ENCODE measurements at places on chromosomes 5 and 9. TPM values are rescaled to one million over a fixed set of nuclear protein-coding genes. Genes with fewer than 3 reads are reported as not detected.

The NMUR2 gene
- total RNA-seq, result not detected

DNA sequence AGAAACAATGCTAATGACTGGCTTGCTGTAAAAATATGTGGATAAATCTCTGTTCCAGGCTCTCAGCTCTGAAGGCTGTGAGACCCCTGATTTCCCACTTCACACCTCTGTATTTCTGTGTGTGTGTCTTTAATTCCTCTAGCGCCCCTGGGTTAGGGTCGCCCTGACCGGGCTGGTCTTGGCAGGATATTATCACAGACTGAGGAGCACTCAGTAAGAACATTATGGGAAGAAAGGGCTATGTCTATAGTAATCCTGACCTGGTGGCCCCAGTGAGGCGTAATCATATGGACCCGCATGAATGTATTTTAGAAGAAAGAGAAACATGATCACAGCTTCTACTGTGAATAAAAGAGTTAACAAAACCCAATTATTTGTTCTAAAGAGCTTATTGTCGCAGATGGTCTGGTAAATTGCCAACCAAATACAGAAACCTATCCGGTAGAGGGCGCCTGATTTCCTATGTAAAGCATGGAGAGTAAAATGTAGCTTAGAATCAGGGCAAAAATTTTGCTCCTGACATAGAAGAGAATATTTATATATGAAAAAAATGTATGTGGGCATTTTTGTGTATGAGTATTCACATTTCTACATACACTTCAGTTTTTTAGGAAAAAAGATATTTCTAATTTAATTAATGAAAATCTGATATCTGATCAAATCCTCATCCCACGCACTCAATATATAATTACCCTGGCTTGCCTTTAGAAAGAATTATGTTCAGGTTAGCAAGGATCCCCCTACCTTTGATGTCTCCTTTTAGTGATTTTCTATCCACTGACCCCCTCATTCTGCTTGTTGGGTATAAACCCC lies 5.8 kb upstream of the IFNA1 start:
- no peaks in the 10 kb centered on the region for H3K36me3 ChIP-seq
- H3K4me1 ChIP-seq, result no peaks in the 10 kb centered on the region
- no peak overlapping the region for H3K4me3 ChIP-seq
- DNase-seq, result no peak
- H3K27me3 ChIP-seq, result peaks cover 2% of the 10 kb centered on the region
- H3K27ac ChIP-seq, result no peak overlapping the region

DNA sequence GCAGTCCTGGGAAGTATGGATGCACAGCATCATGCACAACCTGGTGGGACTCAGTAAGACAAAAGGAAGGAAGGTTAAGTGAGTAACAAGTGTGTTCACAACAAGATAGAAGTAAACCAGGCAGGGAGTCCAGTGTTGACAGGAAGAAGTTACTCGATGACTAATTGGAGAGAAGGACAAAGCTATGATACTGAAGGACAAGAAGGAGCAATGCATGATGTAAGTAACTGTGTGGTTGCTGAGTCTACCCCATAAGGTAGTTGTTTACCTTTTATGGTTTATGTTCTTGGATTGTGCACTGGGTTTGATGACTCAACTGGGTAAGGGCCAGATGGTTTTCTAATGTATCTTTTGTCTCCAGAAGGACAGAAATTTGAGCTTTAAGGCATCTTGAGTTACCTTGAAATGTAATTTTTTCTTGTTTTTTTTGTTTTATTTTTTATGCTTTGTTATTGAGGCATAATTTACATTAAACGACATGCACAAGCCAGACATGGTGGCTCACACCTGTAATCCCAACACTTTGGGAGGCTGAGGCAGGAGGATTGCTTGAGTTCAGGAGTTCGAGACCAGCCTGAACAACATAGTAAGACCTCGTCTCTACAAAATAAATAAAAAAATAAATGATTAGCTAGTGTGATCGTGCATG lies 89.2 kb upstream of the CAST start:
- no peak overlapping the region for H3K4me3 ChIP-seq
- no peaks in the 10 kb centered on the region for H3K36me3 ChIP-seq
- DNase-seq, result no peak
- H3K4me1 ChIP-seq, result no peaks in the 10 kb centered on the region
- H3K27ac ChIP-seq, result no peak overlapping the region

DNA sequence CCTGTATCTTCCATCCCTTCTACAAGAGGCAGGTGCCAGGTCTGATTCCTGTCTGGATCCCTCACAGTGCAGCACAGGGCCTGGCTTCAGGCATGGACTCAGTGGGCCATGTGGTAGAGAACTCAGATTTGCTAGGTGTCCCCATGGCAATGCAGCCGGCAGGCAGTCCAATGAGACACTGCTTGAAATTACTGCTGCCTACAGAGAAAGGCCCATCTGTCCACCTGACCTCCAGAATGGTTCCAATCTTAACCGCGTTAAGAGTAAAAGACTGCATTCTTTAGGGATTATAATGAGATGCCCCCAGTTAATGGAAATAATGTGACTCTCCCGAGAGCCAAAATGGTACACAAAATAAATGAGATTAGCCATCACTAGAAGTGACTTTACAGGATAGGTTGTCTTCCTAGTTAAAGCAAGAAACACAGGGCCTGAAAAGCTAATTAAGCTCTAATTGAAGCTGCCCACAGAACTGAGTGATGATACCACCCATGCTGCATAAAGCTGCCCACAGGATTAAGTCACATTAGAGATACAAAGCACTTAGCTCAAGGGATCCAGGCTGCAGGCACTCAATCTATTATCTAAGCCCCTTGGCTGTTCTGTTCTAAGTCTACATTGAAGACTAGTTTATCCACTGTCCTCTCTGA lies 11.4 kb downstream of the FAM193B start:
- H3K4me1 ChIP-seq, result peaks cover 6% of the 10 kb centered on the region
- no peak for DNase-seq
- no peak overlapping the region for H3K27ac ChIP-seq
- no peaks in the 10 kb centered on the region for H3K36me3 ChIP-seq

GRCh38 chr5:45271626-45272025 lies 424.6 kb downstream of the HCN1 start:
- no peak for DNase-seq
- H3K36me3 ChIP-seq, result no peaks in the 10 kb centered on the region
- H3K4me3 ChIP-seq, result no peak overlapping the region

DNA sequence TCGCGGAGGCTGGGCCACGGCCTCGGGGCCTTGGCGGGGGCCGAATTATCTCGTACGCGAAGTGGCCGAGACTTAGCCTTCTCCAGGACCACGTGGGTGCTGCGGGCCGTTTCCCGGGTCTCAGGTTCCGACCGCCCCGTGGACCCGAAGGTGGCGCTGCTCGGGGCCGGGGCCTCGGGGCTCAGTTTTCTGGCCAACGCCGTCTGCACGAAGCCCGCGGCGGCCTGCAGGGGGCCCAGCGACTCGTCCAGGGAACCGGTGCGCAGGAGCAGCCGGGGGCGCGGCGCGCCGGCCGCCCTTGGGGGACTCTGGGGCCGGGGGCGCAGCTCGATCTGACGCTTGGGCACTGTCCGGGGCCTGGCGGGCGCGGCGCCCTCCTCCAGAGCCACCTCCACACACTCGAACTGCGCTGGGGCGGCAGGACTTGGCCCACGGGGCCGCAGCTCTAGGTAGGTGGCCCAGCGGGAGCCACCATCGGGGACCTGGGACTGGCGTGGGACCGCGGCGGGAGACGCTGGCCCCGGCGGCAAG lies 716 bp downstream of the PROB1 start:
- no peaks in the 10 kb centered on the region for H3K36me3 ChIP-seq
- H3K4me3 ChIP-seq, result peak overlapping the region; percentile 15
- peaks cover 9% of the 10 kb centered on the region for H3K27me3 ChIP-seq
- peaks cover 7% of the 10 kb centered on the region for H3K4me1 ChIP-seq
- peak; percentile 62 for DNase-seq
- H3K27ac ChIP-seq, result peak overlapping the region; percentile 68

DNA sequence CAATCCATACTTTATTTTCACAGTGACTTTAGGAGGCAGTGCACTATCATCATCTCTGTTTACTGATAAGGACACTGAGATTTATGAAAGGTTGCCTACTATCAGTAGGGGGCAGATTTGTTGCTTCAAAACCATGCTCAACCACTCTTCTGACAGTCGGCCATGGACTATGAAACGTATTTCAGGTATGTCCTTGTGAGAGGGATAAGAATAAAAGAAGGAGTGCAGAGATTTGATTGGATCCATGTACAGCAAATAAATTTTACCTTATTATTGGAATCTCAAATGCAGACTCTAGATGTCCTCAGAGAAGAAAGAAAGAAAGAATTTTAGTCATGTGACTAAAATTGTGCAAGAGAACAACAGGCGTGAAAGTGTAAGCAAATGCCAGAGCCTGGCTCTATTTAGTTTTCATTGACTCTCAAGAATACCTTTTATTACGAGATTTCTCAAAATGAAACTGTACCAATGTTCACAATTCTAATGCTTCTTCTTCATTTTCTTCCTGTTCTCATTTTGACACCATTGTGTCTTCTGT lies 296.6 kb upstream of the RASA1 start:
- no peaks in the 10 kb centered on the region for H3K36me3 ChIP-seq
- H3K27ac ChIP-seq, result no peak overlapping the region
- H3K27me3 ChIP-seq, result no peaks in the 10 kb centered on the region
- no peak overlapping the region for H3K4me3 ChIP-seq
- no peaks in the 10 kb centered on the region for H3K4me1 ChIP-seq

- H3K36me3 ChIP-seq, result no peaks in the 10 kb centered on the region
- H3K4me1 ChIP-seq, result no peaks in the 10 kb centered on the region
- no peak for DNase-seq
These were observed 22.6 kb downstream of the STXBP1 start for GRCh38 chr9:127634698-127635097.

The TSSK1B gene
- not detected for total RNA-seq

DNA sequence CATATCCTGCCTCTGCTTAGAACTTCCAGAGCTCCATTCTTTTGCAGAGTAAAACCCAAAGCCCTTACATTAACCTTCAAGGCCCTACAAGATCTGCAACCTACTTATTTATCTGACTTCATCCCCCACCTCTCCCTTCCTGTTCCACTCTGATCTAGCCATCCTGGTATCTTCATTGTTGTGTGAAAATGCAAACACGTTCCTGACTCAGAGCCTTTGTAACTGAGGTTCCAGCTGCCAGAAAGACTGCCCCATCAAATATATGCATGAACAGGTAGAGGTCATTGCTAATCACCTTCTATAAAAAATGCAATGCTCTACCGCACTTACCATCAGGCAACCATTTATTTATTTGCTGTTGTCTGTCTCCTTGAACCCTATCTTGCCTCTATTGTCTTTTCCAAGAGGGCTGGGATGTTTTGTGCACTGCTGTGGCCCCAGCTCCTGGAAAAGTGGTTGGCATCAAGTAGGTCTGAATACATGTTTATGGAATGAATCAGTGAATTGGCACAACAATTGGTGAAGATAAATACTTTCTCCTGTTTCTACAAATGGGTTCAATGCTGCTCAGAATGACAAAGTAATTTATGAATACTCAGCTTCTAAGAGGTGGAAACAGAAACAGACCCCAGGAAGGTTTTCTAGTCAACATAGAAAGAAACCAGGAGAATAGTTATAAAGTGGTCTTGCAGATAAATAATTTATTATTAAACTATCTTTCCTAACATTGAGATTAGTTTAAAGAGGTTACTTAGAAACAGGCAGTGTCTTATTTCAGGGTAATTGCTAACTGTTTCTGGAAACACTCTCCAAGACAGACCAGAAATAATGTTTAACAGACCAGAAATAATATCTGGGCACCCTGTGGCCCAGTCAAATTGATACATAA lies 230.6 kb upstream of the CD180 start:
- no peak overlapping the region for H3K4me3 ChIP-seq
- no peaks in the 10 kb centered on the region for H3K4me1 ChIP-seq
- no peak overlapping the region for H3K27ac ChIP-seq
- no peak for DNase-seq

DNA sequence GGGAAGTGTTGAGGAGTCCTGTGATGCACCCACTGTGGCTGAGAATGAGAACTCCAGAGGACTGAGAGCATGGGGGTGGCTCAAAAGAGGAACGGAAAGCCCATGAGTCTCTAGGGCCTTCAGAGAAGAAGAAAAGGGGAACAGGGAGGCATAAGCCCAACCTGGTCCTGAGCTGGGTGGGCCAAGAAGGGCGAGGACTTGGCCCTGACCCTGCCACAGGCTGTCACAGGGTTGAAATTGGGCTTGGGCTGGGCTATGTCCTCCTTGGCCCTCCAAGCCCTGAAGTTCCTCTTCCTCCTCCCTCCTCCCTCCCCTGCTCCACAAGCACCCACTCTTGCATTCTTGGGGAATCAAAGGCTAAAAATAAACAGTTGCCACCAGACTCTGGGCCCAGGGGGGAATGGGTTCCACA lies 49.3 kb upstream of the PPARGC1B start:
- H3K4me3 ChIP-seq, result no peak overlapping the region
- H3K27ac ChIP-seq, result no peak overlapping the region
- no peaks in the 10 kb centered on the region for H3K27me3 ChIP-seq

DNA sequence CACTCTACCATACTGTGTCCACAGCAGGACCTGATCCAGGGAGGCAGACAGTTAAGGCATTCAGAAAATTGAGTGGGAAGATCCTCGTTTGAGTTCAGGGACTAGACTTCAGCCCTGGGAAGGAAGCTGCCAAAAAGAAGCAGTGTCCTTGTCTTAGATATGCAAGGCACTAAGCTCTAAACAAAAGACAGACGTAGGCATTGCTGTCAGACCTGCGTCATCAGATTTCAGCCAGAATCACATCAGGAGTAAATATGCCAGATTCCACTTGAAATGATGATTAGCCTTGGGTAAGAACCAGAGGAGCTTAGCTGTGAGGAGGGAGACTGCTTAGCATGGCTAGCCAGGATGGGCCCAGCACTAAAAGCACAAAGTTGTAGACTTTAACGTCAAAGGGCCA lies 56.7 kb downstream of the MAMDC2 start:
- no peak overlapping the region for H3K4me3 ChIP-seq
- peak; percentile 42 for DNase-seq
- H3K27ac ChIP-seq, result peak overlapping the region; percentile 64
- no peaks in the 10 kb centered on the region for H3K4me1 ChIP-seq

The LEAP2 gene
- total RNA-seq, result 3.4 TPM

The SLC46A2 gene
- total RNA-seq, result not detected

The RNF130 gene
- total RNA-seq, result 53.8 TPM

- no peak for DNase-seq
- H3K27me3 ChIP-seq, result no peaks in the 10 kb centered on the region
- H3K27ac ChIP-seq, result no peak overlapping the region
- no peaks in the 10 kb centered on the region for H3K36me3 ChIP-seq
These were observed 167.6 kb downstream of the PDZD2 start for GRCh38 chr5:31806561-31806960.

- H3K4me3 ChIP-seq, result no peak overlapping the region
- H3K27me3 ChIP-seq, result no peaks in the 10 kb centered on the region
- H3K36me3 ChIP-seq, result no peaks in the 10 kb centered on the region
- no peak overlapping the region for H3K27ac ChIP-seq
- DNase-seq, result no peak
These were observed 319.2 kb downstream of the ENC1 start for GRCh38 chr5:74321326-74321725.

DNA sequence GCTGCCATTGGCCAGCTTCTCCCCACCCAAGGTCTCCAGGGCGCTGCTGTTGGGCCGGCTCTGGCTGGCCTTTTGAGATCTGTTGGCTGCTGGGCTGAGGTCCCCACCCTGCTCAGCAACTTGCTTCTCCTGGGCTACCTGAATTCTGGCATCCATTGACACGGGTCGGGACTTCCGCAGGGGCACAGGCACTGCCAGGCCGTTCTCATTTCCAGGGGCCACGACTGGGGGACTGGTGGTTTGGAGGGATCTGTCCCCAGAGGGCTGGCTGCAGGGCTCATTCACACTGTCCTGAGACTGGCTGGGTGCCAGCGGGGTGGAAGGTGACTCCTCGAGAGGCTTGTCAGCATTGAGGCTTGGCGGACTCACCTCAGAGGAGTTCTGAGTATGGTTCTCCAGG lies 87.1 kb upstream of the FBXW11 start:
- no peak for DNase-seq
- H3K27ac ChIP-seq, result no peak overlapping the region
- no peaks in the 10 kb centered on the region for H3K4me1 ChIP-seq
- no peaks in the 10 kb centered on the region for H3K36me3 ChIP-seq
- H3K27me3 ChIP-seq, result no peaks in the 10 kb centered on the region
- H3K4me3 ChIP-seq, result no peak overlapping the region

All from uterus (tissue), 4 donors.